Fibroblast of mammary gland (primary cell): ENCODE measurements at places on chromosomes 7 and 10.

- DNase-seq: peak; percentile 41
Observed at GRCh38 chr10:119263951-119264617, 56.7 kb downstream of the GRK5 start.

- peak; percentile 33 for DNase-seq
Observed at GRCh38 chr7:41652267-41652666, 50.6 kb downstream of the INHBA start.

GRCh38 chr7:45078125-45078681 is 10.6 kb downstream of the NACAD start:
- DNase-seq: no peak

GRCh38 chr7:32116436-32116835 is 46.2 kb upstream of the PDE1C start:
- DNase-seq: no peak

GRCh38 chr10:106931159-106931852 is 233.2 kb downstream of the SORCS1 start:
- DNase-seq: no peak

DNA sequence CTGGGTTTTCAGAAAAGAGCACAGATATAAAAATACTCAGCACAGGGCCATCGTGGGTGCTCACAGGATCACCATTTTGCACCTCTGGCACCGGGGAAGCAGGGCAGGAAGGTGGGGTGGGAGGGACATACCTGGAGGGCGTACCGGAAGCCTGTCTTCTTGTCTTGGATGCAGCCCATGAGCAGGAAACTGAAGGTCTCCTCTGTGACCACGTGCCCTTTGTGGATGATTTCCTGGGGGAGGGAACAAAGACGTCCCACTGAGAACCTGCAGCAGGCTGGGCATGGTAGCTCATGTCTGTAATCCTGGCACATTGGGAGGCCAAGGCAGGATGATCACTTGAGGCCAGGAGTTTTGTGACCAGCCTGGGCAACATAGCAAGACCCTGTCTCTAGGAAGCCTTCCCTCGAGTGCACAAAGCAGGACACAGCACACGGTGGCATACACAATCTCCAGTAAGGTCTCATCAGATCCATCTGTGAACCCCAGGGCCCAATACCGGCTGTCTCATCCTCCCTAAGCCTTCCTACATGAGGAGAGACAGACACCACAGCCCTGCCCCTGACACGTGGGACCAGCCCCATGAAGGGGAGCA is 9.5 kb downstream of the PTCD1 start:
- no peak for DNase-seq

- peak; percentile 52 for DNase-seq
Observed at GRCh38 chr7:143049362-143049761, 2.8 kb upstream of the OR6V1 start.

DNA sequence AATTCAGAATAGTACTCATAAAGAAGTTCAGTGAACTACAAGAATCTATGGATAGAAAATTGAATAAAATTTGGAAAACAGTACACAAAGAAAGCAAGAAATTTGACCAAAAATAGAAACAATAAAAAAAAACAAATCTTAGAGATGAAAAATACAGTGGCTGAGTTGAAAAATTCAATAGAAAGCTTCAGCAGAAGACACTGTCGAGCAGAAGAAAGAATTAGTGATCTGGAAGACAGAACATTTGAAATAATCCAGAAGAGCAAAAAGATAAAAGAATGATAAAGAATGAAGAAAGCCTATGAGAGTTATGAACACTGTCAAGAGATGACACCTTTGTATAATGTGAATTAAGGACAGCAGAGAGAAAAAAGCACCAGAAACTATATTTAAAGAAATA is 480.6 kb downstream of the SDK1 start:
- DNase-seq: no peak

- DNase-seq: peak; percentile 10
Observed at GRCh38 chr10:62341419-62341818, 32.8 kb upstream of the ZNF365 start.

GRCh38 chr7:4840079-4840501 is 21.7 kb downstream of the PAPOLB start:
- no peak for DNase-seq

DNA sequence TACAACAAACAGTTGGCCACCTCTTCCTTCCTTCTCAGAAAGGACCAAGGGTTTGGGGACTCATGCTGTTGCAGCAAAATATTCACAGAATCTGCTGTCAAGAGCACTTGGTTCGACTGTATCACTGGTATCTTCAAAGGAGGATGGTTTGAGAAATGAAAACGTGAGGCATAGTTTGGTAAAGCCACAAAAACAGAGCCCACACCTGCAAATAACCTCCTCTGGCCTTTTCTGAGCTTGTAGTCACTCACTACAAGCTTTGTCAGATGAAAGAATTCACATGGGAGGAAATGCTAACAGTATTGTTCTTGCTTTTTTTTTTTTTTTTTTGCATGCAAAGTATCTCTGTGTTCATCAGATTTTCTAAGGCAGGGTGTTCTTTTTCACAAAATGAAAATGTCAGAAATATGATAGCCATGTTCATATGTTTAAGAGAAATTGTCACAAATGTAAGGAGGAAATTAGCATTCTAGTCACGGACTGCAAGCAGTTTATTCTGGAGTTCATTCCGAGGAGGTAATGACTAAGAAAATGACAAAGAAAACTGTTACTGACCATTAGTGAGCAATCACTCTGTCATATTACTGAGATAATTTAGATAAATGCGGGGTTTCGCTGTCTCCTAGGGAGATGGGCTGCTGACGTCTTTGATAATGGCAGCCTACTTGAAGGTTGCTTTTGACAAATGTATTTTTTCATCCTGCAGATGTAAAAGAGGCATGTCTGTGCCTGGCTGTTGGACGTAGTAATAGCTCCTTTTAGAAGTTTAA is 117.8 kb upstream of the MYO3A start:
- DNase-seq: no peak

DNA sequence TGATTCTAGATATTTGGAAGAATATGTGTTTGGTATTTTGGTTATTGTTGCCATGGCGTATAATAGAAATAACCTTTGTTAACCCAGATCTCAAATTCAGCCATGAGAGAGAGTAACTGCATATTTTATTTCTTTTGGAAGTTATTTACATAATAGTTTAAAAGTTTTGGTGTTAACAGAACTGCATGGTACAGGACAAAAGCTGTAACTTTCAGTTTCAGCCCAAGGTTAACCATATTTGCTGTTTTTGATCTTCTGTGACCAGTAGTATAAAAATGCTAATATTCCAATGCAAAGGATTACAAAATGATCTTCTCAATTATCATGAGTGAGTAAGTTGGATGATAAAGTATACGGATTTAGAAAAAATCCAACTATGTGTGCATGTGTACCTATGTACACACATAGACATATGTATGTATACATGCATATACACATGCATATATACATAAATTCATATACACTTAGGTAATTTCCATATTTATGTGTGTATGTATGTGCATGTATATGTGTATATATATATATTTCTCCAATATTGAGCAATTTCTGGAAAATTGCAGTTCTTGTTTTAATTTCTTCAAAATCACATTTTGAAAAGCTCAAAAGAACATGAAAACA is 38.0 kb upstream of the PIP4K2A start:
- no peak for DNase-seq

GRCh38 chr7:28200598-28200997 is 20.0 kb upstream of the JAZF1 start:
- DNase-seq: no peak

DNA sequence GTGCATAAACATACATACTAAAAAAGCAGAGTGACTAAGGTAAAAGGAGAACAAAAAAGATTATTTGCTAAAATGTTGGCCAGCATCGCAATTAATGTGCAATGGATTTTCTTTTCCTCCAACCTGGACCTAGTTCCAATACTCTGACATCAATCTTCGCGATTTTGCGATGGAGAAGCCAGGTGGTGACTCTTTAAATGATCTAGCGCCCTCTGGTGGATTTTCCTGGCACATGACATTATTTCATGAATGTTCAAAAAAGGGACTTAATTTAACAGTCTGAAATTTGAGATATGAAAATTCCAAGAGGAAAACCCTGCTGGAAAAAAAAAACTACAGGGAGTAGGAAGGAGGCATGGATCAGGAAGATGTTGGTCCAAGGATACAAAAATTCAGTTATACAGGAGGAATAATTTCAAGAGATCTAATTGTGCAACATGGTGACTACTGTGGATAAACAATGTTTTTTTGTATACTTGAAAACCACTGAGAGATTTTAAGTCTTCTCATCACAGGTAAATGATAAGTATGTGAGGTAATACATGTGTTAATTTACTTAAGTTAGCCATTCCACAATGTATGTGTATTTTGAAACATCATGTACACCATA is 4.3 kb upstream of the KCNMA1 start:
- peak; percentile 84 for DNase-seq

GRCh38 chr10:50390302-50390701 is 139.0 kb upstream of the ASAH2 start:
- no peak for DNase-seq

GRCh38 chr7:91330866-91331265 is 66.6 kb downstream of the FZD1 start:
- DNase-seq: peak; percentile 43

- DNase-seq: no peak
Observed at GRCh38 chr7:46975493-46975892, 606.4 kb downstream of the TNS3 start.

DNA sequence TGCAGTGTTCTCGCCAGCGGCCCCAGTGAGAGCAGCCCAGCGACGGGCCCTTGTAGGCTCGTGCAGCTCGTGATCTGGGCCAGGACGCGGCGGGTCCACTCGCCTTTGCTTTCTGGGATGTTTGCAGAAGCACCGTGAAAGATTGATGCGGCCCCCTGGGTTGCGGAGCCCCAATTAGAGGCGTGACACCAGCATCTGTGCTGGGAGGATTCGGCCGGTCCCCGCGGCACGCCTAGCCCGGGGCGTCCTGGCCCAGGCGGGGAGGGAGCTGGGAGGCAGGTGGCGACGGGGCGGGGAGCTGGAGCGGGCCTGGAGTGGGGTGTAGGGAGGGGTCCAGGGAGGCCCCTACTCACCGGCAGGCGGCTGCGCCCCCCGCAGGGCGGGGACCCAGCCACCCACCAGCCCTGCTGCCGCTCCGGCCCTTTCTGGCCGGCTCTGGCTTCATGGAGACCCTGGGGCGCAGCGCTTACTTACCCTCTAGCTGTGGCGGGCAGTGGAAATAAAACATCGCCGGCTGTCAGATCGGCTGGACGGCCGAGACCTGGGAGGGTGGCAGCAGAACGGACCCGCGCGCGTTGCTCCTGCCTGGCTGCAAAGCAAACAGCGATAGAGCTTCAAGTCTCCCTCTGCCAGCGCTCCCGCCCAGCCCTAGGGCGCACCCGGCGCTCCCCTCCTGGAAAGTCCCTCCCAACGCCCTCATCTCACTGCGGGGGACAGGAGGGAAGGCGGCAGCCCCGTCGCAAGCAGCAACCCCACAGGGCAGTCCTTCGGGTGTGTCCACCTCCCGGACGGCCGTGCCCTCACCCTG is 752 bp downstream of the DRGX start:
- no peak for DNase-seq

GRCh38 chr10:132834891-132835847 is 49.2 kb upstream of the NKX6-2 start:
- DNase-seq: no peak

DNA sequence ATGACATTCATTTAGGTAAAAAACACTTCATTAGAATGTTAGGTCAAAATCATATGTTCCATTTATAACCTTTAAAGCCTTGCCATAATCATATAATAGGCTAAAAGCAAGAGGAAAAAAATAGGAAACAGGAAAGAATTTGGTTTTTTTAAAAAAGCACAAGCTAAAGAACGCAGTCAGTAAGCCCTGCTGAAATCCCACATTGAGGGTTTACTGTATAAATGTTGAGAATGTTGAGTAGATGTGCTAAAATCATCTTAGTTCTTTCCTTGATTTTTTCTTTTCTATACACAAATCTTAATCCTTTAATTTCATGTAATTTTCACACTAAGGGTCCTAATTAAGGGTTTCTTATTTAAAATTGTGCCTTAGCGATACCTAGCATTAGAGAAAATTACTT is 133.0 kb downstream of the TSPAN12 start:
- no peak for DNase-seq

GRCh38 chr10:89256340-89256739 is 4.8 kb upstream of the LIPA start:
- DNase-seq: no peak

DNA sequence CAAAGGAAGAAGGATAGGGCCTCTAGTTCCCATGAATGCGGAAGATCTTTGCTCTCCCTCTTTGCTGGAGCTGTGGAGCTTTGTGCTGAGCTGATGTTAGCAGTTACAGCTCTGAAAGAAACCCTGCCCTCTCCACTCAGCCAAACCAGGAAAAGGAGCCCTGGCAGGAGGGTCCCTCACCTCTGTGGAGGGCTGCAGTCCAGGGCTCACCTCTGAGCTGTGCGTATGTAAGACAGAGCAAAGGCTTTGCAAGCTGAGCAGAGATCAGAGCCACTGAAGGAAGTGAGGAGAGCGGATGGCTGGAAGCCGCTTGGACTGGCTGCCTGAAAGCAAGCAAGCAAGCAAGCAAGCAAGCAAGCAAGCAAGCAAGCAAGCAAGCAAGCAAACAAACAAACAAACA is 84.7 kb downstream of the RAMP3 start:
- no peak for DNase-seq

- DNase-seq: no peak
Observed at GRCh38 chr7:24827027-24827426, 69.8 kb upstream of the GSDME start.

DNA sequence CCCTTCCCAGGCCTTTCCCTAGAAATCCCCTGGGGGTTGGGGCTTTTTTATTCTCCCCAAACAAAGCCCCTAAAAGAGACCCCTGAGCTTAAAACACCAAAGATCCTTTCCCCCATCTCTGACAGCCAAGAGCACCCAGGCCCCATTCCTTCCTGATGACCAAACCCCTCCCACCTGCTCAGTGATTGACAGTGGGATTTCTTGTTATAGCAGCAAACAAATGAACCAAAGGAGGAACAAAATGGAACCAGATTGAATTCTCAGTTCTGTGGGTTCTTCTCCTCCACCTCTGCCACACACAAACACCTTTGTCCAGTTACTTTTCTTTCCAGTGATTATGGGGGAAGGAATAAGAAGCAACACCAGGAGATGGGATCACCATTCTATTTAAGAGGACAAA is 21.5 kb upstream of the CDHR3 start:
- DNase-seq: no peak

- no peak for DNase-seq
Observed at GRCh38 chr10:48684792-48685623, at the start of gene WDFY4. Gene WDFY4 (plus strand): TSS chr10:48684873. CDS start chr10:48709733, 24,860 bp downstream.

- DNase-seq: no peak
Observed at GRCh38 chr7:133165529-133165928, 83.6 kb upstream of the CHCHD3 start.

GRCh38 chr10:102744374-102745051 is 765 bp downstream of the WBP1L start:
- DNase-seq: peak; percentile 28

- DNase-seq: peak; percentile 1
Observed at GRCh38 chr10:131354380-131354779, 42.9 kb upstream of the TCERG1L start.

- DNase-seq: no peak
Observed at GRCh38 chr10:21681156-21681555, 147.1 kb downstream of the MLLT10 start.
